Vagina (tissue), 2 donors: ENCODE measurements at places on chromosomes 11 and 22. TPM values are rescaled to one million over a fixed set of nuclear protein-coding genes. Genes with fewer than 3 reads are reported as not detected.

OR4C13 gene
- total RNA-seq = not detected

PGA4 gene
- total RNA-seq = 7.6 TPM

NNMT gene
- 898 TPM for total RNA-seq

FREY1 gene
- total RNA-seq = not detected

MAP6 gene
- total RNA-seq = 6.9 TPM

MB gene
- not detected for total RNA-seq

TP53I11 gene
- 50.6 TPM for total RNA-seq

ARFIP2 gene
- 54.0 TPM for total RNA-seq

- no peak for DNase-seq
Observed at GRCh38 chr11:102436561-102436960, 16.0 kb downstream of the TMEM123 start.

GRCh38 chr11:93784935-93785360, 866 bp downstream of the MED17 start:
- no peak for DNase-seq

DNA sequence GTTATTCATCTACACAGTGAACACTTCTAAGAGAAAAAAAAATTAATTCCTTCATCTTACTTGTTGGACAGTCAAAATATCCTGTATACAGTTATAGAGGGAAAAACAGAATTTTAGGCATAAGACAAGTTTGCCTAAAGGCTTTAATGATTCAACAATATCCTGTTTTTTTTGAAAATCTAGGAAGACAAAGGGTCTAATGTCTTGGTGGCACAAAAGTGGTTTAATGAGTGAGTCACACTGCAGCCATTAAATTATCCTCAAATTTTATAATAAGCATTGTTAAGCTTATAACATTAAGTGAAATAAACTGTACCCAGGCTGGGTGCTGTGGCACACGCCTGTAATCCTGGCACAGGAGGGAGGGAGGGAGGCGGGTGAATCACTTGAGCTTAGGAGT, 72.9 kb downstream of the GAB2 start:
- DNase-seq = no peak

GRCh38 chr11:27485930-27486773, 13.6 kb upstream of the LGR4 start:
- no peak for DNase-seq

- no peak for DNase-seq
Observed at GRCh38 chr11:107962181-107962580, 33.9 kb downstream of the RAB39A start.

GRCh38 chr11:35142481-35143075, 3.6 kb downstream of the CD44 start:
- no peak for DNase-seq

DNA sequence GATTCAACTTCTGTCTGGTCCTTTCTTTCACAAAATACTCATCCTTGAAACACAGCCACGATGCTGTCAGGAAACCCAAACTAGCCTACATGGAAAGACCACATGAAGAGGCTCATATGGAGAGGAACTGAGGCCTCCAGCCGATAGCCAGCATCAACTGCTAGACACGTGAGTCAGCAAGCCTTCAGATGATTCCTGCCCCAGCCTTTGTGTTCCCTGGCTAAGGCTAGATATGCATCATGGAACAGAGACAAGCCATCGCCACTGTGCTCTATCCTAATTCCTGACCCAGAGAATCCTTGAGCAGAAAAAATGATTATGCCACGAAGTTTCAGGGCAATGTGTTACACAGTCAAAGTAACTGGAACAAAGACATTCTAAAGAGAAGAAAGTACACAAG, 75.5 kb downstream of the ENTHD1 start:
- DNase-seq = no peak

DNA sequence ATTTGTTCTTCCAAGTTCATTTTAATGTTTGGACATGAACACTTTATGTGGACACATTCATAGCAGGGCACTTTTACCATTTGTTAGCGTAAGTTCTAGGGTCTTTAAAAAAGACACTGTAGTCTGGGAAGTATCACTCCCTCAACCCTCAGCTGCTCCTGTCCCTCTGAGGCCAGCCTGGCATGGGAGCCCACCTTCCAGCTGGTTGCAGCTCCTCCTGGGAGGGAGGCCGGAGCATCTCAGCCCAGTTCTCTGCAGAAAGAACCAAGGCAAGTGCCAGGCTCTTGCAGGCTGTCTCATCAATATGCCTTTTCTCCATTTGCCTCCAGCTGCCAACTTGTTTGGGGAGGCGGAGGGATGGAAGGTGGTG, 150.6 kb downstream of the OPCML start:
- no peak for DNase-seq

- DNase-seq = no peak
Observed at GRCh38 chr11:19985111-19985510, 175.2 kb downstream of the DBX1 start.

GRCh38 chr11:36345084-36345511, 49.0 kb downstream of the PRR5L start:
- no peak for DNase-seq

- DNase-seq = no peak
Observed at GRCh38 chr11:46202149-46202548, 75.3 kb upstream of the CREB3L1 start.

DNA sequence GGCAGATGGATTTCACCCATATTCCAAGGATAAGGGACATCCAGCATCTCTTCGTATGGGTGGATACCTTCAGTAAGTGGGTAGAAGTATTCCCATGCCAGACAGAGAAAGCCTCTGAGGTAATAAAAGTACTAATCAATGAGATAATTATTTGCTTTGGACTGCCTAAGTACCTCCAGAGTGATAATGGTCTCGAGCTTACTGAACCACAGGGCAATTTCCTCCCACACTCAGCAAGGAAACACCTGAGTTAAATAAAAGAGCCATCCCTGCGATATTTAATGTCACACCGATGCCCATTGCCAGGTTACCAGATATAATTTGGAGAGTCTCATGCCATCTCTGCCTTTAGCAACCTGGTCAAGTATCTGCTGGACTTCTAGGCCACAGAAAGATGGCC, 70.6 kb upstream of the MPEG1 start:
- DNase-seq = peak; percentile 6

DNA sequence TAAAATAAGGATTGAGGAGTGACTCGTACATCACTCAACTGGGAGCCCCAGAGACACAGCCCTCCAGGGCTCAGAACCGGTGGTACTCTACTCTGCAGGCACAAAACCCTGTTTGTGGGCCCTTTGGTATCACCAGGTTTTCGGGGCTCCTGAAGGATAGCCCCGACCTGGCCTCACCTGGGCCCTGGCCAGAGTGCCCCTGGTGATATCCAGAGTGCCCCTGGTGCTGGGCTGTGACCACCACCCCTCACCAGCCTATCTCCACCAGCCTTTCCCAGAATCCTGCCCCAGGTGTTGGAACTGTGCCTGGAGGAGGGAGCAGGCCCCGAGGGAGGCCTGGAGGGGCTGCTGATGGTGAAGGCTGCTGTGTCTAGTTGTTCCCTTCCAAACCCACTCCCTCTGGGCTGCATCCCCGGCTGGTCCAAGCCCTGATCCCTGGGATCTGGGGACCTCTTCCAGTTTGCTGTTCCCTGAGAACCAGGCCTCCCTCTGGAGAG, 2.2 kb upstream of the GGT5 start:
- DNase-seq = no peak

- no peak for DNase-seq
Observed at GRCh38 chr11:43384393-43384792, 25.7 kb downstream of the TTC17 start.

- DNase-seq = no peak
Observed at GRCh38 chr11:117546431-117547194, 219.0 kb downstream of the CEP164 start.

- no peak for DNase-seq
Observed at GRCh38 chr22:46767249-46767985, 5.0 kb downstream of the TBC1D22A start.
